ENCODE measurements at places on chromosomes 3 and 15. TPM values are rescaled to one million over a fixed set of nuclear protein-coding genes. Genes with fewer than 3 reads are reported as not detected.

Gene AMIGO3
- total RNA-seq, result not detected

DNA sequence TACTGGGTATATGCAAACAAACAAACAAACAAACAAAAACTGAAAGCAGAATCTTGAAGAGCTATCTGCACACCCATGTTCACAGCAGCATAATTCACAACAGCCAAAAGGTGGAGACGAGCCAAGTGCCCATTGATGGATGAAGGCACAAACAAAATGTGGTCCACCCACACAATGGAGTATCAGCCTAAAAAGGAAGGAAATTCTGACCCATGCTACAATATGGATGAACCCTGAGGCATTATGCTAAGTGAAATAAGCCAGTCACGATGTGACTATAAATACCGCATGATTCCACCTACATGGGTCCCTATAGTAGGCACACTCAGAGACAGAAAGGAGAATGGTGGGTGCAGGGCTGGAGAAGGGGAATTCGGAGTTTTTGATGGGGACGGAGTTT is 24.1 kb downstream of the XPC start:
- no peak overlapping the region for H3K4me3 ChIP-seq
- no peaks in the 10 kb centered on the region for H3K4me1 ChIP-seq
- no peaks in the 10 kb centered on the region for H3K27me3 ChIP-seq
- H3K27ac ChIP-seq, result no peak overlapping the region

GRCh38 chr3:105906836-105907235 is 38.0 kb upstream of the CBLB start:
- DNase-seq, result peak; percentile 48
- no peaks in the 10 kb centered on the region for H3K27me3 ChIP-seq
- H3K4me1 ChIP-seq, result peaks cover 11% of the 10 kb centered on the region
- peak overlapping the region; percentile 57 for H3K27ac ChIP-seq
- no peaks in the 10 kb centered on the region for H3K36me3 ChIP-seq
- H3K4me3 ChIP-seq, result no peak overlapping the region

DNA sequence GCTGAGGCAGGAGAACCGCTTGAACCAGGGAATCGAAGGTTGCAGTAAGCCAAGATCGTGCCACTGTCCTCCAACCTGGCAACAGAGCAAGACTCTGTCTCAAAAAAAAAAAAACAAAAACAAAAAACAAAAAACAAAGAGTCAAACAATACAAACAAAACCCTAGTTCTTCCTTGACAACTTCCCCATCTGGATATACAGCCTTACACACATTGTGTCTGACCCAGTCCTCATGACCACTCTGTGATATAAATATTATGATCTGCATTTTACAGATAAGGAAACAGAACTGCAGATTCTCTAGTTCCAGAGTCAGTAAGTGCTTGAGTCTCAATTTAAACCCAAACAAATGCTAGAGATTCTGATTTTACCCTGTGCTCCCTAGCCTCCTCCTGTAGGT is 4.8 kb upstream of the ESYT3 start:
- no peaks in the 10 kb centered on the region for H3K4me1 ChIP-seq
- DNase-seq, result no peak
- no peak overlapping the region for H3K27ac ChIP-seq
- no peaks in the 10 kb centered on the region for H3K36me3 ChIP-seq

GRCh38 chr3:169295912-169296570 is 367.5 kb downstream of the MECOM start:
- no peak for DNase-seq
- H3K27me3 ChIP-seq, result no peaks in the 10 kb centered on the region
- no peak overlapping the region for H3K27ac ChIP-seq
- H3K4me1 ChIP-seq, result peaks cover 3% of the 10 kb centered on the region

DNA sequence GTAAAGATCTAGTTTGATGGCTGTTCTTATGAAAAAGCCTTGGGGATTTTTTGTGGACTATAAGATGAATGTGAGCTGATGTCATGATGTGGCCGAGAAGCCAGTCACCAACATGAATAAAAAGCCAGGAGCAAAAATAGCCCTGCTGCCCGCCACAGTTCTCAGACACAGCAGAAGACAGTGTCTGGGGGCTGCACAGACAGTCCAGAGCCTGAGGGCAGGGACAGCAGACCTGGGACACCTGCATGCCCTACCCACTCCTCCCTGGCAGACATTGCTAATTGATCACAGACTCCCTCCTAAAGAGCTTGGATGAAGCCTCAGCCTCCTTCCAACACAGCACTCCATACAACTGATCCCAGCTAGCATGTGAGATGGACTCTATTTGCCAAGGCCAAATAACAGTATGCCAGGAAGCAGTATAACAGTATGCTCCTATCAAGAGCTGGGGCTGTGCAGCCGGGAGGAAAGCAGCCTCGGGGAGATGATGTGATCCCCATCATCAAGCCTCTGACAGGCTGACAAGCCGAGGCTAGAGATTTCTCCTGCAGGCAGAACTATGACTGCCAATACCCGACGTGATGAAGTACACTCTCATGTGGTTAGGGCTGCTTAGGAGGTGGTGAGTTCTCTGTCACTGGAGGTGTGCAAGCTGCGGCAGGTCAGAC is 105.4 kb upstream of the RPL32 start:
- no peaks in the 10 kb centered on the region for H3K27me3 ChIP-seq
- H3K4me3 ChIP-seq, result no peak overlapping the region
- H3K27ac ChIP-seq, result peak overlapping the region; percentile 80

Gene UROC1
- total RNA-seq, result not detected

Gene CCDC12
- total RNA-seq, result 35.9 TPM

DNA sequence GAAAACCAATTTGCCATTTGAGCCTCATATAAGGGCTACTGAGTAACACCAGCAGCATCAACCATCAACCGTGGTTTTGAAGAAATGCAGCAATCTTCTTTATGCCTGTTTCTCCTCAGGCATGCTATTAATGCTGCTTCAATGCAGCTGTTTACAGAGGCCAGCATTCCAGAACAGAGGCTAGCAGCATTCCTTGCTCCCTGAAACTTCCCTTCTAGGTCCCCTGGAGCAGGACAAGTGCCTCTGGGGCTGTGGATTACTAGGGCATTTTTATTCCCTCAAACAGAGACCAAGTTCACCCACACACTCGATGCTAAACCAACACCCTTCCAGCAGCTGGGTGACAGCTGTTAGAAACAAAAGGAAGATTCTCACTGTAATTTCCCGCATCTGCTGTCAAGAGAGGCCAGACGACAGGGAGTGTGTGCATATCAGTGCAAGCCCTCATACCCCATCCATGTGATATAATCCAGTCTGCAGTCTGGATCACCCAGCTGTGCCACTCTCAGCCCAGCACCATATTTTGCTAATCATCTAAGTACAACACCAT is 57.5 kb downstream of the HOMER2 start:
- H3K4me1 ChIP-seq, result no peaks in the 10 kb centered on the region
- H3K36me3 ChIP-seq, result no peaks in the 10 kb centered on the region
- no peak overlapping the region for H3K27ac ChIP-seq
- DNase-seq, result no peak

Gene TRH
- total RNA-seq, result not detected

Gene SLC35G2
- total RNA-seq, result 7.5 TPM
